ENCODE measurements at places on chromosomes 16 and 17.

GRCh38 chr17:4958102-4958501 lies 7.2 kb downstream of the ENO3 start:
- no peak for DNase-seq

DNA sequence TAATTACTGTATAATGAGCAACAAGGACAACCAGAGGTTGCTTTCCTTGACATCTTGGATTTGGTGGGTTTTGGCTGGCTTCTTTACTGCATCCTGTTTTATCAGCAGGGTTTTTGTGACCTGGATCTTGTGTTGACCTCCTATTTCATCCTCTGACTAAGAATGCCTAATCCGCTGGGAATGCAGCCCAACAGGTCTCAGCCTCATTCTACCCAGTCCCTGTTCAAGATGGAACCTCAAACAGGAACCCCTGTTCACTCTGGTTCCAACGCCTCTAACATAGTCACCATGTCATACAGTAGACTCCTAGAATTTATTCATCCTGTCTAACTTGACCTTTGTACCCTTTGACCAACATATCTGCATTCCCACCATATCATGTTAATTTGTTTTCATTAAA lies 183.8 kb upstream of the SOX9 start:
- no peak for DNase-seq

- DNase-seq, result no peak
Observed at GRCh38 chr16:57946181-57946801, 24.6 kb downstream of the CNGB1 start.

DNA sequence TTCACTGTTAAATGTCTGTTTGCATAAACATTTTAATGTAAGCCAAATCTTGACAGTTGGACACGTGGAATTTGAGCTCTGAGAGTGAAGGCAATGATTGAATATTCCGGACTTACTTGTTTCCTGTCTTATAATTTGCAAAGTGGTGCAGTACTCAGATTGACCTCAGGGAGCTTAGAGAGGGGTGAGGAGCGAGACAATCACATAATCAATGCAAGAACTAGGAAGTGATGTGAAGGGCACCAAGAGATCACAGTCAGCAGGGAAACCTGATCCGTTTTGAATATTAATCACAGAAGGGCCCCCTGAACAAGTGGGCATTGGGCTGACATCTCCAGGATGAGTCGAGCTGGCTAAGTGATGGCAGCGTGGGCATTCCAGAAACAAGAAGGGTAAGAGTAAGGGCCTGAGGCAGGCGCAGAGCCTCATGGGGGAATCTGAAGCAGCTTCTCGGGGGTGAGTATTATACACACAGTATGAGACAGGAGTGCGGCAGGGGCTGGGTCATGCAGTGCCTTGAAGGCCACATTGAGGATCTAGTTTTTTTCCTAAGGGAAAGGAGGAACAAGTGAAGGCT lies 26.1 kb downstream of the TEX2 start:
- no peak for DNase-seq

GRCh38 chr17:148757-149156 lies 11.4 kb downstream of the SCGB1C2 start:
- no peak for DNase-seq

GRCh38 chr16:31727553-31727952 lies 146.1 kb upstream of the ZNF267 start:
- DNase-seq, result no peak

DNA sequence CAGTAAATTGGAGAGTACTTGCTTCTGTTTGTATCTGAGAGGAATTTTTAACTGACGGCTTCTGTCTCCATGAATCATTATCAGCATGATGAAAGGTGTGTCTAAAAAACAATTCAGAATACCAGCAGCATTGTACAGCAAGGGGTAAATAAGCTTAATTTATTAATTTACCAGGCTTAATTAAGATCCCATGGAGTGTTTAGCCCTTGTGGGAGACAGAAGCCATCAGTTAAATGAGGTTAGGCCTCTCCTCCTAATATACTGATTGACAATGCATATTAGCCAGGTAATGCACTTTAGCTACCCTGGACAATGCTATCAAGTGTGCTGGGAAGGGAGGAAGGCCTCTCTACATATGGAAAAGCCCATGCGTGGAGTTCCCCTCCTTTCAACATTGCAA lies 53.4 kb downstream of the IGF2BP1 start:
- no peak for DNase-seq

DNA sequence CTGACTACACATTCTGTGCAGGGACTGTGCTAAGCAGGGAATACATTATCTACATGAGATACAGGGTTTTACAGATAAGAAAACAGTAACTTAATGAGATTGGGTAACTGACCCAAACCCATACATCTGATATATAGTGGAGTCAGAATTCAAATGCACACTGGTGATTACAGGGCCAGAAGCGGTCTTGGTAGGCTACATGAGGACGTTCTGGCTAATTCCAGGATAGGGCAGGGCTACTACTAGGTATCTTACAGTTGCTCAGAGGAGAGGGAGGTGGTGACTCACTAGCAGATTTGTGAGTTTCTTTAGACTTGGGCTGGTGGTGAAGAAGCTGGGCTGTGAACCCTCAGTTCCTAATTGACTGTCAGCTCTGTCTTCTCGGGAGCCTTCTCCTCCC lies 21.4 kb downstream of the TRIM16 start:
- DNase-seq, result no peak

DNA sequence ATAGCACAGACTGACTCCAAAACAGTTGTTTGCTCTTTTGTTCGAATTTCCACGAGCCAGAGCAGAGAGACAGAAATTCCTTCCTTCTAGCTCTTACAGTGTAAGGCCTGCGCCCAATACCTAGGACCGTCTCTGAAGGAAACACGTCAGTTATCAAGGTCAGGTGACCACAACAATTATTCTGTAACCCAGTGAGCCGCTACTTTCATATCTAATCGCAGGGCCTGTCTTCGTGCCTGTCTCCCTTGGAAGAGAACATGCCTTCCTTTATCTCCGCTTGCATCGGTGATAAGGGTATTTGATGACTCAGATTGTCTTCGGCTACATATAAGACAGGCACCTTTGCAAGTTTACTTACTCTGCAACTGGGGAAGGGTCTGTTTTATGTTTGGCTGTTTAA lies 288.0 kb downstream of the MAF start:
- DNase-seq, result no peak
